Muscle of leg (tissue), 16 donors: ENCODE measurements at places on chromosomes 1 and 21. TPM values are rescaled to one million over a fixed set of nuclear protein-coding genes. Genes with fewer than 3 reads are reported as not detected.

DNA sequence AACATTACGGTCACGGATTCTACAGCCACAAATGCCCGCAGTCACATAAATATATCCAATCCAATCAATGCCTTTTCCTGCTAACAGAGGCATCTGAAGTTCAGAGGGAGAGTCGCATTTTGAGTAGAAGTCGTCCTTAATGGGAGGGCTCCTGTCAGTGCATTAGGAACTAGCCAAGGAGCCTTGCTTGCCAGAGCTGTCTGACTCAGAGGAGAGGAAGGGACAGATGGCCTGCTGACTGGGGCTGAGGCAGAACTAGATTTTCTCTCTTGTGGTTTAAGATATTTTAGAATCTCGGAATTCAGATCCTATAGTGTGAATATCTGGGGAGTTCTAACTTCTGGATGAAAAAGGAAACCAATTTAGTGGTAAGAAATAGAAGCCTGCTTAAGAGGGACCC, 10.6 kb downstream of the XKR8 start:
- peak; percentile 65 for DNase-seq

GRCh38 chr1:184387476-184388318, 868 bp downstream of the C1orf21 start:
- peak; percentile 65 for DNase-seq

DNA sequence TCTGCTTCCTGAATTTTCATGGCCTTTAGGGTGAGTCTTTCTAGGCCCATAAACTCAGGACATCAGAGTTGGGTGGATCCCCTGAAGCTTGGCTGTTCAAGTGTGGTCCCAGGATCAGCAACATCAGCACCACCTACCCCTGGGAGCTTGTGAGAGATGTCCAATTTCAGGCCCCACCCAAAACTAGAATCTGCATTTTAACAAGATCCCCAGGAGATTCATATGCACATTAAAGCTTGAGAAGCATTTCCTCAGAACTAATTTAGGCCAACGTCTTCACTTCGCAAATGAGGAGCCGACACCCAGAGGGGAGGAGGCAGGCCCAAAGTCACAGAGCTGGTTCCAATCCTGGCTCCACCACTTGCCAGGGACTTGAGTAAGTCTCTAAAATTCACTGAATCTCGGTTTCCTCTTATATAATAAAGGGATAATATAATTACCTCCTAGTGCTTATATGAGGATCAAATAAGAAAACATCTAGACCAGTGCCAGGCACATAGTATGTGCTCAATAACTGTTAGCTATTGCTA, 10.3 kb upstream of the PHLDA3 start:
- DNase-seq = no peak

- no peak for DNase-seq
These were observed 21.8 kb downstream of the C1orf21 start for GRCh38 chr1:184408580-184408979.

GRCh38 chr1:226902601-226903000, 32.2 kb downstream of the PSEN2 start:
- peak; percentile 38 for DNase-seq

DNA sequence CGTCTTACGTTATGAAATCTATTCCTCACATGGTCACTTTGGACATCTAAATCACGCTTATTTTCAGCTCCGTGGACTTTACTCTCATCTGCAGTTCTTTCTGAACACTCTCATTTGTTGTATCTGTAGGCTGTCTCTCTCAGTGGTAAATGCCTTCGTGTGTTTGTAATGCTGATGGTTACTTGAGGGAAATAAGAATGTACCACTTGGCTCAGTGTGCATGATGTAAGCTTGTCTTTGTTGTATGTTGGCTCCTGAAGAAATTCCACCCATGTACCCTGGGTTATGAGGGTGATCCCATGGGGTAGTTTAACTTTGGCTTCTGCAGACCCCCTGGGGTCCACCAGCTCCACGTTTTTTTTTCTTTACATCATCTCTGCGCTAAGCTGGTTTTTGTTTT, 378.4 kb downstream of the SETD4 start:
- DNase-seq = no peak

- DNase-seq = peak; percentile 74
These were observed 1.9 kb downstream of the MANEAL start for GRCh38 chr1:37795340-37796125.

DNA sequence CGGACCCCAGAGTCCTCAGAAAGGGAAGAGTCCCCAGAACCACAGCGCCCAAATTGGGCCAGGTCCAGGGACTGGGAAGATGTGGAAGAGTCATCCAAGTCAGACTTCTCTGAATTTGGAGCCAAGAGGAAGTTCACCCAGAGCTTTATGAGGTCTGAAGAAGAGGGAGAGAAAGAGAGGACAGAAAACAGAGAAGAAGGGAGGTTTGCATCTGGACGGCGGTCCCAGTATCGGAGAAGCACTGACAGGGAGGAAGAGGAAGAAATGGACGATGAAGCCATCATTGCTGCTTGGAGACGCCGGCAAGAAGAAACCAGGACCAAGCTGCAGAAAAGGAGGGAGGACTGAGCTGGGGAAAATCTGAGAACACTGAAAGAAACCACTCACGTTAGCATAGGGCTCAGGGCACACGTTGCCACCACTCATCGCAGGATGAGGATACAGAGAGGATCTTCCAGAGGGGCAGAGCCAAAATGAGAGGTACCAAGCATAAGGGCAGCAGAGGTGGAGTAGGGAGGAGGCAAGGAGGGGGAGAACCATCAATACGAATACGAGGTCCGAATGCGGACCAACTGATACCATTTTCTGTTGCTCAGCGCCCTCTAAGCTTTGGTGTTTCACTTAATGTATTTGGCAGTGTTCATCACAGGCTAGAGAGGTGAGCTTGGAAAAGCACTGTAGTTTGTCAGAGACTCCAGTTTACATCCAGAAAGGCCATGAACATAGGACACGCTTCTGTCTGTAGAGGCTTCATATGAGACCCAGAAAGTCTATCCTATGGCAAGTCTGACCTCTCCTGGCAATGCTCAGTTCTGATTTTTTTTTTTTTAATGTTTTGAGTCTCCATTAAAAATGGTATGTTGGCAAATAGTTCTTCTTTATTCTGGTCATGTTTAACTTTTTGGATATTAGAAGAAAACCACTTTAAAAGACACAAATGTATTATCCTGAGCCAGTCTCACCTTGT, 34.7 kb downstream of the STYXL2 start:
- DNase-seq = no peak

DNA sequence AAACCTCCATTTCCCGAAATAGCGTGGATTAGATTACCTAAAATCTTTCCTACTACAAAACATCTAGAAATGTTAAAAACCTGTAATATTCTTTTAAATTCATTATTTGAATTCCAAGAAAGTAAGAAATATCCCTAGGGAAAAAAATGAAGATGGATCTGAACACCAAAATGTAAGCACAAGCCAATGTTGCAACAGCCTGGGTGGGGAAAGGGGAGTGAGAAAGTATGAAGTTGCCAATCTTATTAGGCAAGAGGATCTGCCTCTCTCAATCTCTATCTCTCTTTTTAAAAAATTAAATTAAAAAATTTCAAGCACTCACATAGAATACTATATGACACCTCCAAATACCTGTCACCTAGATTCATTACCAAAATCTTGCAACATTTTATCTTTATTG, 74.9 kb upstream of the IRF2BP2 start:
- no peak for DNase-seq

DNA sequence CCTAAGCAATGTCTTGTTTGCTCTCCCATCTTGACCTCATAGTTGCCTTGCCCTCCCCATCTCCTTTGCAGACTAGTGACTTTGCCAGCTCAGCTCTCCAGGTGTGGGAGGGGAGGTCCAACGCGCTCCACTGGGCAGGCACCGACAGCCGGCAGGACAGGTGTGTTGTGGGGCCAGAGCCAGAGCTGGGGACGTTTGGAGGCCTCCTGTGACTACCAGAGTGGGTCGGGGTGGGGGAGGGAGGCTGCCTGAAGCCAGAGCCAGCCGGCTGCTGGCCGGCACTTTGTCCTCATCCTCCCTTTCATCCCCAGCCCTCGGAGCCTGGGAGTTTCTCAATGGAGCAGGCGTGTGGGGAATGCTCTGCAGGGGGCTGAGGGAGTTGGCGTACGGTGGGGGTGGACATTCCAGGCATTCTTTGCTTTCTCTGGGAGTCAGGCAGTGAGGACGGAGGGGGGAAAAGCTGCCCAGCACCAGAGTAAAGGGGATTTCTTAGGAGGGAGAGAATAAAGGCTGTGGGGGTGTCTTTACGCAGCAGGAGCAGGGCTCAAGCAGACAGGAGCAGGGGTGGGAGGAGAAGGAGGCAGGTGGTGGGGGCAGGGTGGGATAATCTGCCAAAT, 20.2 kb downstream of the NUAK2 start:
- peak; percentile 42 for DNase-seq

DNA sequence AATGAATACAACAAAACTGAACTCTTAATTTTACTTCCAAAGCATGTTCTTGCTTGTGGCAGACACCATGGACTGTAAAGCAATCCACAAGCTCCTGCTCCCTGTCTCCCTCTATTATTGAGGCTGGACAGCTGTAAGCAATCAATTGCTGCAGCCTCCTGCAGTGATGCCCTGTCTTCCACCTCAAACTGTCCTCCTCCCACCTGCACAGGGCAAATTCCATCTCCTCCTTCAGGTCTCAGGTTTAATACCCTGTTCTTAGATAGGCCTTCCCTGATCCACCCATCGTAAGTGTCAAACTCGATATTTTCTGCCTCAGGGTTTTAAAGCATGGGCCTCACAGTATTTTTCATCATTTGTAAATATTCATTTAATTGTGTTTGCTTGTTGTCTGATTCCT, 81.8 kb downstream of the LYST start:
- no peak for DNase-seq

DNA sequence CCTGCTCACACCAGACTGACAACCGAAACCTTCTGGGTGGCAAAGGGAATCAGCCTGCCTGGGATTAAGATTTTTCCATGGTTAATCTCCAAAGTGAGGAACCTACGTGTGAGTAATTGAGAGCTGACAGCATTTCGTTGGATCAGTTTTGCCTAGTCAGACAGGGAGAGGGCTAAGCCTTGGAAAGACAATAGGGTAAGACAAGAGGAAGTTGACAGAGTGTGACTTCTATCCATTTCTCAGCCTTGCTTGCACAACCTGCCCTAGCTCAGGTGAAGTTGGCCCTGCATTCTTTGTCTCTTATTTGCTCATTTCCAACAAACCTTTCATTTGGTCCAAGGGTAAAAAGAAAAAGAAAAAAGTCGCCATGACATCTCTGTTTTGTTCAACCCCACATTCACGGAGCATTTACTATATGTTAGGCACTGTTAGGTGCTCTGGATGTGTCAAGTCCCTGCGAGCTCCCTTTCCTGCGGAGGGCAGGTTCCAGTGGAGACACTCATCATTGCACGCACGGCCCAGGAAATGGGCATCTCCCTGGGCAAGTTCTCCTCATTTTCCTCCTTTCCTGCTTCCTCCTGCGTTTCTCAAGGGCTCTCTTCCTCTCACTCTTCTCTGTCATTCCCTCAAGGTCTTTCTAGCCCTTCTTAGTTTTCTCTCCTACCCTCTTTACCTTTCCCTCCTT, 23.3 kb downstream of the KIRREL1 start:
- DNase-seq = no peak

DNA sequence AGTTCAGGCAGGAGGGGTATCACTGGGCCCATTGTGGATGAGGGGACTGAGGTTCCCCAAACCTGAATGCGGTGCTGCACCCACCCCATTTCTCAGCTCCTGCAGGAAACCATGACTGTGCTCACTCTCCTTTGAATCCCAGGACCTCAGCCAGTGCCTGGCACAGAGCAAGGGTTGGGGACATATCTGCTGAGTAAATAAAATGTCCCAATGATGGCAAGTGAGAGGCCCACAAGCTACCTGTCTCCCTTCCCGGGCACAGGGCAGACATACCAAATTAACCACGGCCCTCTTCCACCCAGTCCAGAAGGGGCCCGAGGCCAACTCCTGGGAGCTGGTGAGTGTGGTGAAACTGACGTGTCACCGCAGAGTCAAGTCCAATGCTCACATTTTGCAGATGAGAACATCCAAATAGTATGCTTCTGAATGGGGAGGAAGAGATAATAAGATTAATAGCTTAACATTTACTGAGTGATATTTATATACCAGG, 97.6 kb downstream of the EPHB2 start:
- peak; percentile 56 for DNase-seq

DNA sequence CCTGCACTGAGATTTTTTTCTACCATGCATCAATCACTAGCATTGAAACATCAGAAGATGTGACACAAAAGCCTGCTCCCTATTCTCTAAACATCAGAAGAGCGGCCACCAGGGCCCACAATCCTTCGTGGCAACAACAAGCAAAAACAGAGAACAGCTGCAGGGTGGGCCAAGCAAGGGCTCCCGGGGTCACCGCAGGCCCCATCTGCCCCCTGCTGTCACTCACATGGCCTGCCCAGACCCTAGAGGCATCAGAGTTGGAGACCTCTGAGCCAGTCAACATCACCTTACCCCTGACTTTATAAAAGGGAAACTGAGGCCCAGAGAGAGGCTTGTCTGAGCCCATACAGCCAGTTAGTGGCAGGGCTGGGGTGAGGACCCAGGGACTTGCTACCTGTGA, 1.8 kb downstream of the LAPTM5 start:
- DNase-seq = no peak

DNA sequence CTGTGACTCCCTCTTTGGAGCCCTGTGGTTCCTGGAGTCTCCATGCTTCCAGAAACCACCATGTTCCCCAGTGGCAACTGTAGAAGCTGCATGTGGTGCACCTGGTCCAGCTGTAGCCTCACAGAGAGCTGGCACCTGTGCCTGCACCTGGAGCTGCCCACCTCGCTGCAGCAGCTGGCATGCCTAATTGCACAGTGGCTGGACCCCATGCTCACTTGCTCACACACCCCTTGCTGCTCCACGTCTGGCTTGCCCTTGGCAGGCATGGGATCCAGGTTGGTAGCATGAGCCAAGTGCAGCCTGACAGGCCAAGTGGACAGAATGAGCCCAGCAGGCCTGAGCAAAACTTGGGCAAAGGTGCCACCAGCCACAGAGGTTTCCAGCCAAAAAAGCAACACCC, 680.1 kb downstream of the MATN1 start:
- no peak for DNase-seq

- DNase-seq = no peak
These were observed 53.7 kb downstream of the SLX9 start for GRCh38 chr21:44993321-44994046.

DNA sequence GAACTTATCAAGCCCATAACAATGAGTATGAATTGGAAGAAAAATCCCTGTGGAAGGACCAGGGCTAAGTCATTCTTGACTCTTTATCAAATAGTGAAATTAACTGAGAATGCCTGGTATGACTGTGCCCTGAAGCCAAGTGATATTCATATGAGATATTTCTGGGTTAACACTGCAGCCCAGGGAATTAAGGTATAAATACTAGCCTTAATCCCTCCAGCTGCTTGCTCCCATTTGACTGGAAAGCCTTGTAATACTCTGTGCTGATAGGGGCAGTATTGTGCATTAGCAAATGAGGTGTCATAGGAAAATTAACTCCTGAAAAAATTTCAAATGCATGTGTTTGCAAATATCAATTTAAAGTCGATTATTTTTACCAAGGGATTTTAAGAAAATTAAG, 568.8 kb downstream of the LMO4 start:
- DNase-seq = no peak

The ANKRD35 gene
- polyA plus RNA-seq = 3.9 TPM

The HAO2 gene
- polyA plus RNA-seq = not detected

The P3R3URF gene
- polyA plus RNA-seq = not detected

The CCDC185 gene
- not detected for polyA plus RNA-seq

The CEP170 gene
- polyA plus RNA-seq = 44.5 TPM

The CD1E gene
- 0.24 TPM for polyA plus RNA-seq

The SYNC gene
- 38.3 TPM for polyA plus RNA-seq

The FCGR2B gene
- 0.11 TPM for polyA plus RNA-seq

The FMO2 gene
- 0.46 TPM for polyA plus RNA-seq

The FHL3 gene
- polyA plus RNA-seq = 169 TPM

The CAMK2N1 gene
- polyA plus RNA-seq = 7.4 TPM

The WDR77 gene
- 39.0 TPM for polyA plus RNA-seq

The CFAP107 gene
- polyA plus RNA-seq = 2.3 TPM
